BJ (cell line): ENCODE measurements at places on chromosomes 2 and 18. TPM values are rescaled to one million over a fixed set of nuclear protein-coding genes. Genes with fewer than 3 reads are reported as not detected.

DNA sequence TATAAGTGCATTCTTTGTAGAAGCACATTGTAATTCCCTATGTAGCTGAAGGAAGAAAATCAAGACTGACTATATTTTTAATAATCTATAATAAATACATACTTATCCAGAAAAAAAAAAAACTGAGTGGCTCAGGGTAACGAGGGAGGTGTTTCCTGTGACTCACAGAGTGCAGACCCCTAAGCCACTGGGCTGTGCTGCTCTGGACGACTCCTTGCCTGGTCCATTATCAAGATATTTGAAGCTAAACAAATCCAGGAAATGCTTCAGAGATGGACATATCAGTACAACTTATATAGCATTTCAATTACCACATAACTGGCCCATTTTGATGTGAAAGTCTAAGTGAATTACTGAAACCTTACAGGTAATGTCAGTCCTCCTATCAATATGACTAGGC is 80.6 kb downstream of the PIGN start:
- no peak for DNase-seq

TFPI gene
- 10.9 and 28.2 TPM in 2 replicates for polyA plus RNA-seq

THOC1 gene
- polyA plus RNA-seq = 8.7 and 23.7 TPM in 2 replicates

DNA sequence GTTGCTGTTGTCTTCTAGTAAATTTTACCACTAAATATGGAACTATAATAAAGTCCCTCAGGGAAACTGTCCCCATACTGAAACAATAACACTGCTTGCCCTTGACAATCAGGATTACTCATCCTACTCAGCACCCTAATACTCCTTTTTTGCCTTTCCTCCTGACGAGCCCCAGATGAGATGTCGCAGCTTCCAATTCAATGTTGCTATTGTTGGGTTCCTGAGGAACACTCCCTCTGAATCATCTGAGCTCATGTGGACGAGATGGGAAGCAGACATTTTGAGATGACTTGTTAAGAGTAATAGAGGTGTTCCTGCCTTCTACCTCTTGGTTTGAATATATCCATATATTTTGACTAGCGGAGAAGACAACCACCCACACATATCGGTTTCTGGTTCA is 187.8 kb upstream of the FAM98A start:
- no peak for DNase-seq

GRCh38 chr2:84674099-84674498 is 157.8 kb downstream of the DNAH6 start:
- DNase-seq = no peak

DNA sequence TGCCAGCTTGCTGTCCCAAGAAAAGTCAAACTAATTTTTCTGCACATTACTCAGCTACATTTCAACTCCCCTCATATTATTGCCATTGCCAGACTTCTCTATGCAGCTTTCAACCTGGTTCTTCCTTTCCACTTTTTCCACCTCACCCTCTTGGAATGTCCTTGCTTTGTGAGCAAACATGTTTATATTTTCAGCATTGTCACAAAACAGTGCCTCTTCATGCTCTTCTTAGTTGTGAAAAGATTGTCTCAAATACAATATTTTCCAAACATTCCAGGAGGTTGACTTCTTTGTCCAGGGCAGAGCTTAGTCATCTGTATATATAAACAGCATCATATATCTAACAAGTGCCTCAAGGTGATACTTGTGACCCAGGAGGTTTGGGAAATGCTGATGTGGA is 803.3 kb upstream of the CELF4 start:
- DNase-seq = no peak

- DNase-seq = no peak
Measured at GRCh38 chr2:206707164-206707701, 11.0 kb downstream of the DYTN start.

TSGA10 gene
- polyA plus RNA-seq = 0.42 and 1.2 TPM in 2 replicates

DNA sequence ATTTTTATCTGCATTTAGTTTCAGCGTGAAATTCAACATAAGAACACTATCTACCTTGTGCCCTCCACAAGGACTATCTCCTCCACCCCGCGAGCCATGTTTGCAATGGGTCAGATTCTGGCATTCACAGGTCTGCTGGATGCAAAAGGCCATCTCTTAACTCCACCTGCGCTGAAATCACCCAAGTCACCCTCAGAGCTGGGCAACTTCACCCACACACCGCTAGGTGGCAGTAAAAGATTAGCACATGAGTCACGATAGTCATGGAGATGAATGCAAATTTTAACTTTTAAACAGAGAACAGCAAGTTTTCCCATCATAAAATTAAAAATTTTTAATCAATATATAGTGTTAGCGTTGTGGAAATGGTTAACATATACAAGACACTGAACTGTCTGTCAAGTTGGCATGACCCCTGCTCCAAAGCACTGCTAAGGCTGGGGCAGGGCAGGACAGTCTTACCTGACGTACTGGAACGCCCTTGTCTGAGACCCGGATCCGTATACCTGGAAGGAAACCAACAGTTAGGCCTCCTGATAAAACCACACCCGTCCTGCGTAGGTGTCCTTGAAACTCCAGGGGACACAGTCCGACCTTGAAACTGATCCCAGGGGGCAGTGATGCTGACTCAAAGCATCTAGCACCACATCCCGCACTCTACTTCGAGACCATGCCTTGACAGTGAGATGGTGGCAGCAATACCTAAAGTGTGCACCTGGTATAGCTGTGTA is 89.6 kb downstream of the UXS1 start:
- no peak for DNase-seq

DNA sequence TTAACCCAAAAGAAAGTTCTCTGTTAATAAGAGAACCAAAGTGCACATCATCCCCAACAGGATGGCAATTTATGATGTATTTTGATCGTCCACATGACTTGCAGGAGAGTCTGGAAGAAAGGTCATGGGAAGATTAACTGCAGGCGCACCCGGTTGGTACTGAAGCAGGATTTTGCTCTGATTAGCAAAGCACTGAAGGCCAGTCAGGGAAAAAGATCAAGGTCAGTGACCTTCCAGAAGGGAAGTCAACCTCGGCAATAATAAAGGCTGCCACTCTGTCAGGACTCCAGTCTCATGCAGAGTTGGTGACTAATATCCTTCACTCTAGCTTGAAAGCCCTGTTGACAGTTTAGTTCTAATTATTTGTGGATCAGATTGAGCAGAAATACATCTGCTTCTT is 432.7 kb upstream of the RAB12 start:
- DNase-seq = no peak

MPP4 gene
- polyA plus RNA-seq = 3.8 and 5.9 TPM in 2 replicates

ARHGAP15 gene
- polyA plus RNA-seq = not detected in 2 replicates

DNA sequence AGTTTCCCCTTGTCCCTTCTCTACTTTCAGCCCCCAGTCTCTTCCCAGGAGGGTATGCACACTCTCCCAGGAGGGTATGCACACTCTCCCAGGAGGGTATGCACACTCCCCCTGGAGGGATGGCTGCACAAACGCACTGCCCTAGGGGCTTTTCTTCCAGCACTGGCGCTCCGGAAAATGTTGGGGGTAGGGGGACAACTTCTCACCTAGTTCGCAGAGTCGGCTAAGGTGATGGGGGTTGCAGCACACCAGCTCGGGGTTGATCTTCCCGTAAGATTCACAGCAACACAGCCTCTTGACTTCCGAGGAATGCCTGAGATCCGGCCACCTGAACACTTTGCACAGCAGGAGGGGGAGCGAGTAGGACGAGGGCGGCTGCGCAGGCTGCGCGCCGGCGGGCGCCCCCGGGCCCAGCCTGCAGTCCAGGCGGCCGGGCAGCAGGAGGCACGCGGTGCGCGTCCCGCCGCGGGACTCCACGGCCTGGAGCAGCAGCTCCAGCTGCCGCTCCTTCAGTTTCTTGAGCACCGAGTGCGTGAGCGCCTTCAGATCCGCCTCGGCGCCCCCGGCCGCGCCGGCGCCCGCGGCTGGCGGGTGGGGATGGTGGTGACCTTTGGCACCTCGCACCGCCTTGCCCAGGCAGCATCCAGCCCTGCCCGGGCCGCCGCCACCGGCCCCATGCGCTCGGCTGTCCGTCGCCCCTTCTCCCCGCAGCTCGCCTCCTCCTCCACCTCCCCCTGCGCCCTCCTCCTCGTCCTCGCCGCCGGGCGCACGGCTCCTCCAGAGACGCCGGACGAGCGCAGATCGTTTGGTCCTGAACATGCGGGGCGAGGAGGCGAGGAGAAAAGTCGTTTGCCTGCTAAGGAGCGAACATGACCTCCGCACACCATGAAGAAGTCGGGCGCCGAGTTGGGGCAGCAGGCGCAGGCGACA is 894 bp downstream of the SMAD7 start:
- no peak for DNase-seq

FOXI3 gene
- polyA plus RNA-seq = not detected in 2 replicates

DNA sequence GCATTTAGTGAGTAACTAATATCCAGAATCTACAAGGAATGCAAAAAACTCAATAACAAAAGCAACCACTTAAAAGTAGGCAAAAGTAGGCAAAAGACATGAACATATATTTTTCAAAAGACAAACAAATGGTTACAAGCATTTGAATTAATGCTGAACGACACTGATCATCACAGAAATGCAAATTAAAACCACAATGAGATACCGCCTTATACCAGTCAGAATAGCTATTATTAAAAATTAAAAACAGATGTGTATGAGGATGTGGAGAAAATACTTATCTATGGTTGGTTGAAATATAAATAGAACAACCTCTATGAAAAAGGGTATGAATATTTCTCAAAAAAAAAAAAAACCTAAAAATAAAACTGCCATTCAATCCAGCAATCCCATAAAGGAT is 51.7 kb downstream of the SNTG2 start:
- DNase-seq = no peak

IL1RL1 gene
- polyA plus RNA-seq = not detected in 2 replicates

DNA sequence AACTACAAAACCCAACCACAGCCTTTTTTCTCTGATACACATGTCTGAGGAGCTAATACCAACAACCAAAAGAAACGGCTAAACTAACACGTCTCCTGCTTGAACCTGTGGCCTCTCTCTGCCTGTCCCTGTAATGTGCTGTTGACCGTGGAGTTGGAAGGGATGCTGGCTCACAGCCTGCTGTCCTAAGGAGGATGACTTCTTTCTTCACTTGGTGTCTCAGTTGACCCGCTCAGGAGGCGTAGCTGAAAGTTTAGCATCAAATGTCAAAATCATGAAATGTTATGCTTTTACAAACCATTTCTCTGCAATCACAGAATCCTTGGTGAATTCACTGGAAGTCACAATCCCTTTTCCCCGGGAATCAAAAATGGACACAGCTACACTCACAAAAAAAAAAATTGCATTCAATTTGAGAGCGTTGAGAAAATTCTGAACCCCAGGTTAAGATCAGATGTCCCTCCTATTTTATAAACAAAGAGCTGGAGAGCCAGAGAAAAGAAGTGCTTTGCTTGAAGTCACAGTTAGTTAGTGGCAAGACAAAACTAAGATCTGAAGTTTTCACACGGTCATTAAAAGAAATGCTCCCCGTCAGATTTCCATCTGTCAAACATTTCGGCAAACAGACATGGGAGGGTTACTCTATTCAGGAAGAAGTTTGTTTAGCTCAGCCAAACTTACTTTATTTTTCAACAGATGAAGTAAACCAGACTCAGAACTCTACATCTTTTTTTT is 74.3 kb downstream of the IRS1 start:
- no peak for DNase-seq

PIEZO2 gene
- polyA plus RNA-seq = 4.3 and 4.6 TPM in 2 replicates

DNA sequence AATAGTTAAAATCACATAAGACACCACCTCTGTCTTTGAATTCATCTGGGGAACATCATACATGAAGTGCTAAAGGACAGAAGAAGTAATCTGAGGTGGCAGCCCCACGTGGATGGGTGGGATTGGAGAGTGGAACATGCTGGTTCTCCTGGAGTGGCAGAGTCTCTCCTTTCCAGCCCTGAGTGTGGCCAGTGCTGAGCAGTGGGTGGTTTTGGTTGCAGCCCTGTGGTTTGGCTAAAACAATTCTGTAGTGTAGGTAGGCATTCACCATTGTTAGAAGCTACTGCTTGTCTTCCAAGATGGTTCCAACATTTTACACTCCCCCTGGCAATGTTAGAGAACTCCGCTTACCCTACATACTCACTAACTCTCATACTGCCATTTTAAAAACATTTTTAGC is 396.4 kb upstream of the MEX3C start:
- no peak for DNase-seq

MEMO1 gene
- 42.0 and 47.8 TPM in 2 replicates for polyA plus RNA-seq

TSPYL6 gene
- polyA plus RNA-seq = not detected in 2 replicates

GRCh38 chr18:2654928-2655177 is 673 bp upstream of the SMCHD1 start:
- no peak for DNase-seq
